Upper lobe of right lung (tissue), 1 donor: ENCODE measurements at places on chromosomes 6 and 20. TPM values are rescaled to one million over a fixed set of nuclear protein-coding genes. Genes with fewer than 3 reads are reported as not detected.
A peak's percentile ranks its signal among the peaks of the same experiment; 100 is the strongest.

GRCh38 chr20:18190338-18191233, 52.9 kb downstream of the KAT14 start:
- DNase-seq, result no peak

DNA sequence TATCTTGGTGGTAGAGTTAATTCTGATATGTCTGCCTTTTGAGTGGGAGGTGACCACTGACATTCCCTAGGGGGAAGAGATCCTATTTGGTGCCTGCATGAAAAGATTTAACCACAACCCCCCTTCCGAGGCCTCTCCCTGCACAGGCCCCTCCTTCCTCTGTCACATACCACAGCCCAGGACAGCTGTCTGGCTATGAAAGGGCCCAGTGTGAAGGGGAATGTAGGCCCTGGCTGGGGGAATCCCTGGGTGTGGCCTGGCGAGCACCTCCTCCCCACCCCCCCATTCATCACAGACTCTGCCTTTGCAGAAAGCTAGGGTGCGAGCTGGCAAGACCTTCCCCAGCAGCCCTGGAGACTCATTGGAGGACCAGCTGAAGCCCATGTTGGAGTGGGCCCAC, 27.4 kb upstream of the MAPRE1 start:
- no peak for DNase-seq

DNA sequence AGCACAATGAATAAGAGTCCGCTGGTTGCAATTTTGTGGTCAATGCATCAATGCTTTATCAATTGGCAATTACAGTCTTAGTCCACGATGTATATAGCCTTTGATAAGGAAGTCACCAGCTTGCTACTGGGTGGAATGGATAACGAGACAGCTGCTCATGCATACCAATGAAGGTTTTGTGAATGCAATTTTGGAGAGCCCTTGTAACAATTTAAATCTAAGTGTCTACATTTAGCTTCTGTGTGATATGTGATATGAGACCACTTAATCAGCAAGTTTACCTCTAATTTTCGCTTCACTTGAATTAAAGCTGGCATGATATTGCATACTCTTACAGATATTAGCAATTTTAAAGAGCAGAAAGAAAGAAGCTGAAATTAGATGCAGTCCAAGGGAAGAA, 543.9 kb downstream of the RNF144B start:
- DNase-seq, result no peak

Gene KIAA1755
- total RNA-seq, result 2.3 TPM

Gene SLC2A10
- 17.7 TPM for total RNA-seq

Gene C4B
- total RNA-seq, result 166 TPM

GRCh38 chr6:87122477-87122876, 27.6 kb upstream of the CGA start:
- no peak for DNase-seq

GRCh38 chr6:14917109-14917910, 328.6 kb upstream of the JARID2 start:
- no peak for DNase-seq

DNA sequence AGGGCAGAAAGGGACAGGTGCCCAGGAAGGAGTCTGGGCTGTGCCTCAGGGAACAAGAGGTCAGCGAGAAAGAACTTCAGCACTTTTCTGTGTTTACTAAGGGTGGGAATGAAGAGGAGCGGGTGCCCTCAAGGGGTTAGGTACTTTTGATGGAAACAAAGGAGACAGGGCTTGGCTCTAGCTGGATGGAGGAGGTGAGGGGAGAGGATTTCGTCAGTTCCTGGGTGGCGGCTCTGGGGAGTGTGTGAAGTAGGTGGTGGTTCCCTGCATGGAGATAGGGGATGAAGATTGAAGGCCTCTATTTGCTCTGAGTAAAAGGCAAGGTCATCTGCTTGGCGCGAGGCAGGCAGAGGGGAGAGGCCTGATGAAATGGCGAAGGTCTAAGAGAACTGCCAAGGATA, 40.0 kb upstream of the ANKRD60 start:
- no peak for DNase-seq

Gene VIP
- total RNA-seq, result 1.6 TPM

GRCh38 chr20:63652192-63652980, 838 bp downstream of the STMN3 start:
- DNase-seq, result no peak

DNA sequence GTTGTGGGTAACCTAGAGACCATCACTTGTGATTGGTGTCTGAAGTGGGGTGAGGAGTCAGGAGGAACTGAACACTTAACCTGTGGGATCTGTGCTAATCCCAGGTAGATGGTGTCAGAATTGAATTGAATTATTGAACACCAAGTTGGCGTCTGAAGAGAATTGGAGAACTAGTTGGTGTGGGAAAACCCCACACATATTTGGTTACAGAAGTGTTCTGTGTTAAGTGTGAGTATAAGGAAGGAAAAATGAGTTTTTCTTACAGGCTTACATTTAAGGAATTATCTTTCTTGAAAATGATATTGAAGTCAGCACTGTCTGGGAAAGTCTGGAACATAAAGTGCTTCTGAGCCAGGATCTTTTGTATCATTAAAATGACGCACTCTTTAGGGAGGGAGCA, 182.9 kb upstream of the ECI2 start:
- DNase-seq, result no peak

Gene PPP1R11
- total RNA-seq, result 62.6 TPM

GRCh38 chr6:140182821-140183220, 808.4 kb upstream of the CITED2 start:
- DNase-seq, result no peak

- DNase-seq, result peak; percentile 45
Measured at GRCh38 chr20:32982617-32983458, 21.4 kb downstream of the SUN5 start.

- no peak for DNase-seq
Measured at GRCh38 chr6:80133020-80133419, 26.5 kb downstream of the BCKDHB start.

- no peak for DNase-seq
Measured at GRCh38 chr20:59013031-59013951, 5.9 kb upstream of the TUBB1 start.

- no peak for DNase-seq
Measured at GRCh38 chr20:48738399-48739304, 89.1 kb downstream of the PREX1 start.
